Hippocampal formation (tissue), 2 donors: ENCODE measurements at places on chromosomes 4 and X.

DNA sequence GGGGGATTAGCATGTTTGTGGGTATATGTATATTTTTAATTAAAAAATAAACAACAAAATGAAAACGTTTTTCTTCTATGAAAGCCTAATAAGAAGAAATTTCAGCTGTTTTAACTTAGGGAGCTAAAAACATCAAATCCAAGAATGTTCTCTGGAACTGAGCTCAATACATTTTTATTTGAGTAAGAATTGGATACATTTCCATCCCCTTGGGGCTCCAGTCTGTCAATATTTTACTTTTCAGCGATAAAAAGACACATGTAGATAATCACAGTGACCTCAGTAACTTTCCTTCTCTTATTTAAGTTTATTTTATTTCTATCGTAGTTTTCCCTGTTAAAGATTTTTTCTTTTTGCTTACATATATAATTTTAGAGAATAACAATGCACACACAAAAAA, 59.3 kb downstream of the ELOVL6 start:
- DNase-seq, result no peak

DNA sequence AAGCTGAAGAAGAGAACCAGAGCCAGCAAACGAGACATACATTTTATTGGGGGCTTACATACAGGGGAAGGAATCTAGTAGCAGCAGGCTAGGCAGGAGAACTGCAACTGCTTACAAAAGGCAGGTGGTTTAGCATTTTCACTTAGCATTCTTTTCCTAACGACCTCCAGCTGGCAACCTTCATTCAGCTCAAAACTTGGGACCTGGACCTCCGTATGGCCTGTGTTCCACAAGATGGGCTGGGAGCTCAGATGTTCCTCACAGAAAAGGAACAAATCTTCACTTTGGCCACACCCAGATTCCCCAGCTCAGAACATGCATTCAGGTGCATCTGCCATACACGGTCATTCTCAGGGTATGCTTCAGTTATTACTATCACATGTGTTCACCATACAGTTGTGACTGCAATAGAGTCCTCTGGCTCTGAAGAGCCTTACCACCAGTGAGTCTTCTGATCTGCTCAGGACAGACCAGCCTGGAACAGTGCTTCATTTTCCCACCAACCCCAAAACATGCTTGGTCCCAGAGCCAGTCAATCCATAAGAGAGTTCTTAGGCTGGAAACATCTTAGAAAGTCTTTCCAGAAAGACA, 29.6 kb upstream of the AP1AR start:
- no peak for DNase-seq

DNA sequence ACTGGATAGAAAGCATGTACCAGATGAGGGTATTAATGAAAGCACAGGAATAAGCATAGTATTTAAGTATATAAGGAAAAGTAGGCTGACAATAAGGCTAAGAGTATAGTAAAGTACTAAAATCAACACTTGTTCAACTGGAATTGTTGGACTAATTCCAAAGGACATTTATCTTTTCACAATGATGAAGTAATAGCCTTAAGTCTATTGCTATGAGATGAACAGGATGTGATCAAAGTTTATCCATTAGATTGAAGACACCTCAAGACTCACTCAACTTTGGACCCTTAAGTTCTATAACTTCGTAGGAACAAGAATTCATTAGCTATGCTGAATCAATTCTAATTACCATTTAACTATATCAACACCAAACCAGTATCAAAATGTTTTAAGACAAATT, 7.6 kb downstream of the MAD2L1 start:
- no peak for DNase-seq

DNA sequence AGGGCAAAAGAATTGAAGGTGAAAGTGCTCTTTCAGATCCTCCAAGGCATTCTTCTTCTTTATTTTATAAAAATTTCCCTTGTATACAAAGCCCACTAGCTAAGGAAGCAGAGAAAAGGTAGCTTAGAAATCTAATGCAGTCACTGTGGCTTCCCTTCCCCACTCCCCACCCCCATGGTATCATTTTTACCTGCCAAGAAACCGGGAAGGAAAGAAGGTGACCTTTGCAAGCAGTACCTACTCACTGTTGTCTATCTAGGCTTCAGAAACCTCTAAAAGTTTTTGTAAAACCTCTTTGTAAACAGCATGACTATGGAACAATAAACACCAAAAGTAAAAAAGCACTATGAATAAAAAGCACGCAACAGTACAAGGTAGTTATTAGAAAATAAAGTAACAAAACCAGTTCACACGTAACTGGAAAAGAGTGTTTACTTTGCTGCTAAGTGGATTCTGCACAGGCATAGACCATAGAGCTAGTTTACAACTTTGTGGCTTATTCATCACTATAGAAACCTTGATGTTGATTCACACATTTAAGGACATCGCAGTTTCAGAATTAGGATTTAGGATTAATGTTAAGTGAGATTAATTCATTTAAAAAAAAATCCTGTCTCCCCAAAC, 109.6 kb upstream of the FTHL17 start:
- no peak for DNase-seq

GRCh38 chr4:7727749-7728148, 211.9 kb downstream of the AFAP1 start:
- DNase-seq, result no peak
